Stimulated activated CD8-positive, alpha-beta memory T cell treated with anti-CD3 and anti-CD28 coated beads, Interleukin-4, amount 100 ng/mL, for 4 hours (primary cell): ENCODE measurements at places on chromosomes 5 and 9.

- no peak for DNase-seq
Observed at GRCh38 chr5:56433039-56433617, 200.0 kb upstream of the ANKRD55 start.

GRCh38 chr5:169435506-169436229, 134.7 kb upstream of the SLIT3 start:
- no peak for DNase-seq

DNA sequence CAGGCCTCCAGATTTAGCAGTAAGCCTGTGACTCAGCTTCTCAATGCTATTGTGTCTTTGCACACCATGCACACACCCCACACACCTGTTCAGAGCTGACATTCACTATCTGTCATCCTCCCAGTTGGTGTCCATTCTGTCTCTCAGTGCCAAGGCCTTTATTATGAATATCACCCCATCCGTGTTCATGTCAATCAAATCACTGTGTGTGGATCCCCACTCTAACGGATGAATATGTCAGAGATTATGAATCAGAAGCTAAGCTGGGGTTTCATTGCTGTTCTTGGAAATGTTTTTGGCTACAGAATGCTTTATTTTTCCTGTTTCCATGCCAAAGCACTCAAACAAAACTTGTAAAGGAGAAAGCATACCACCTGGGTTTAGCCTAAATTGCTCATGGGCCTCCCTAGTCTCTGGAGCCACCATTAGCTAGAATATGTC, 9.4 kb upstream of the MAMDC2 start:
- no peak for DNase-seq

DNA sequence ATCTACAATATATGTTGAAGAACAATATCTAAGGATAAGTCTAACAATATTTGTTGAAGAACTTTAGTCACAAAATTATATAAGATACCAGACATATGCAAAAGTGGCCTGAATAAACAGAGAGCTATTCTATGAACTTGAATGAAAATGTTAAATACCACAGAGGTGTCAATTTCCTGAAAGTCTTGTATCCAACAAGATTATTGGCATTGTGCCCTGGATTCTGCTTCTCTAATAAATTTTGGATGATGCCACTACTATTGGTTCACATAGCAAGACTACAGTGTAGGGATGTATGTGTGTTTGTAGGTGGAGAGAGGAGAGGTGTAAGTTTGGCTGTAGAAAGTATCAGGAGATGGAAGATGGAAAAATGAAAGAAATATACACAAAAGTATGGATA, 731.8 kb upstream of the RGMB start:
- DNase-seq, result no peak

GRCh38 chr5:96176022-96176421, 214.4 kb upstream of the ELL2 start:
- no peak for DNase-seq

- no peak for DNase-seq
Observed at GRCh38 chr5:124524552-124525232, 221.7 kb downstream of the ZNF608 start.

GRCh38 chr5:131524431-131524830, 110.6 kb downstream of the RAPGEF6 start:
- no peak for DNase-seq

DNA sequence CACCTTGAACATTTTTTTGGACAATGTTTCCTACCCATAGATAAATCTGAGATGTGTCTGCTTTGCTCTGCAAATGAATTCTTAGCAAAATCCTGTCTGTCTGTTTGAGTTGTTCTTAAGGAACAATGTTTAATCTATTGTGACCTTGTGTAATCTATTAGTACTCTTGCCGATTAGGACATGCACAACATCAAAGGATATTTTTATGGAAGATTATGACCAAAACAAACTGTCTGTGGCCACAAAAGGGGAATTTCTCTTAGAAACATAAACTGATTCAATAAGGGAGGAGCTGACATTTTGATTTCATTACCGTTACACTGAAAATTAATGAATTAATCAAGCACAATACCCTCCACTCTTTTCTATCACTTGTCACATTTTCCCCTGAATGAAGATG, 323.0 kb upstream of the PRR16 start:
- DNase-seq, result no peak

DNA sequence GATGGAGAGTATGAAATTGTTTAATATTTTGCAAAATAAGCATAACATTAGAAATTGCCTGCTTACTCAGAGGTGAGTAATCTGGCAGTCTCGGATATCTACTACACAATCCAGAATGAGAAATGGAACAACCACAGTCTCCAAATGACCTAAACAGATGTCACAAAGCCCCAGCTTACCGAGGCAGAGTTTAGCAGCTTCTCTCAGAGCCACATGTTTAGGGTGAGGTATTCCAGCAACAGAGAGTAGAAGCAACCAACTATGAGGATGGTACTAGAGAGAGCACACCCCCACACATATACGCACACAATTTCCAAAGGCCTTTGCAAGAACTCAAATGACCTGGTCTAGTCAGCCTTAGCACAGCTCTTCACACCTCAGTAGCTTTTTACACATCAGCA, 122.7 kb upstream of the LPAR1 start:
- DNase-seq, result no peak

DNA sequence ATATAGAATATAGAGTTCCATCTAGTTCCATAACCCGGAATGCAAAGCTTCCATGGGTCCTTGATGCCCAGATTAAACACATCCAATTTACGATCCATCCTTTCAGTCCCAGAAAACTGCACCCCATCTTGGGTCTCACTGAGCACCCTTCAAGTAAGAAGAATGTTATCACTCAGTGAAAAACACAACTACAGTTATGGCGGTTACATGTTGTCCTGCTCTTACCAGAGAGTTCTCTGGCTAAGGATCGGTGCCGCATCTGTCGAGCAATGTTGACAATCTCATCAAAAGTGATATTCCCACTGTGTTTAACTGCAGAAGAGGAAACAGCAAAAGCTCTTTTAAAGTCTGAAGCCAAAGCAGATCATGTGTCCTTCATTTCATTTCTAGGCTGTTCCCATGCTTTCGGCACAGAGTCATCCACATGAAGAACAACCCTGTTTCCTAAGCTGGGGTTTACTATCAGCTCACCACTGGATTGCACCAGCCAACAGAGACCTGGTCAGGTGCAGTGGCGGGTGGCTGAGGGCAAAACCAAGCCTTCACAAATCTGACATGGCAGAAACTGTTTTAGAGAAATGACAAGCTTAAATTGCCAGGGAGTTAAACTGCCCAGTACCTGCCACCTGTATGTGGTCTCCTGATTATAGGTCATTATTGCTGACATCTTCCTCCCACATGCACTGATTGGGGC, 2.9 kb downstream of the RPL12 start:
- no peak for DNase-seq

DNA sequence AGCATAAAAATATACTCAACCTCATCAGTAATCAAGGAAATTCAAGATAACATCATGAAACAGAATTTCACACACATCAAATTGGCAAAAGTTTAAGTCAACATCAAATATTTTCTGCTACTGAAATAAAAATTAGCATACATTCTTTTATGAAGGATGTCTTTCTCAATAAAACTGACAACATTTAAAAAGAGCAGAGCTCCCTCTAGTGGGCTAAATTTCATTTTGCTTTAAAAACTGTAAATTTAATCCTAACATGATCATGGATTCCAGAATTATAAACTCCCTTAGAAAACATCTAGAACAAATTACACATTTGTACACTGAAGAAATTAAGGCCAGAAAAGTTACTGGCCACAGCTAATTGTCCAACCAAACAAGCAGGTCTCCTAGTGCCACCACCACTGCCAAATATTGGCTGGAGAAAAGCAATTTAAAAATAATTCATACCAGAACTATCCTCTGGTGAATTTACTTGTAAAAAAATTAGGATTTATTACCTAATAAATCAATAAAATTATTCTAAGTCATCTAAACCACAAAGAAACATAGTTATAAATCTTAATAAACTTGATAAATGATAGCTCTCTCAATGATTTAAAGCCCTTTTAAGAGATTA, 31.2 kb downstream of the DEPDC1B start:
- no peak for DNase-seq

DNA sequence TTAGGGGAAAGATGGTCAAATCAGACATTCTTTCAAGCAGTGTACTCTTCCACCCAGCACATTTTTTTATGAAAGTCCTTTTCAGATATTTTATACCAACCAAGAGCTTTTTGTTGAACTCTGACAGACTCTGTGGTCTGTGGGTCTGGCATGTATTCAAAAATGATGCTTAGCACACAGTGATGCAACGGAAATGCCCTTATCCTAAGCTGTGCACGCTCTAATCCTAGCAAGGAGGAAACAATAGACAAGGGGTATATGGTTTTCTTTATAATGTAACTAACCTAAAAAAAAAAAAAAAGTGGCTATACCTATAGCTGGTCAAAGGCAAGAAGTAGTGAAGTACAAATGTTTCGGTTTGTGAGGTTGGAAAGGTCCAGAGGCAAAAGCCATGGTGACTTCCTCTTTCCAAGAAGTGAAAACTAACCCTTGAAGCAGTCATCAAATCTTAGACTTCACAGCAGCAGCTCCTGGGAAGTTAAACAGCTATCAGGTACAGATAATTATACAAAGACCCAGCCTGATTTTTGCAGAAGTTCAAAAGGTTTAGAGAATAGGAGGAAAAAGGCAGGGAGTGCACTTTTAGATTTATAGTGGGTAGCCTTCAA, 82.5 kb downstream of the SEMA6A start:
- no peak for DNase-seq

- no peak for DNase-seq
Observed at GRCh38 chr5:106489004-106489403, 1181.7 kb downstream of the EFNA5 start.

GRCh38 chr9:29062446-29062845, 1489.2 kb upstream of the C9orf72 start:
- DNase-seq, result no peak

GRCh38 chr9:7089406-7090193, 331.8 kb downstream of the KDM4C start:
- no peak for DNase-seq

GRCh38 chr9:110579034-110579861, at the start of gene SVEP1:
Gene SVEP1 (minus strand): TSS chr9:110579741. CDS start chr9:110579543, 198 bp downstream.
- DNase-seq, result no peak

- no peak for DNase-seq
Observed at GRCh38 chr5:178467205-178467567, 123.0 kb downstream of the COL23A1 start.

GRCh38 chr5:133627180-133627579, 14.8 kb upstream of the FSTL4 start:
- no peak for DNase-seq

DNA sequence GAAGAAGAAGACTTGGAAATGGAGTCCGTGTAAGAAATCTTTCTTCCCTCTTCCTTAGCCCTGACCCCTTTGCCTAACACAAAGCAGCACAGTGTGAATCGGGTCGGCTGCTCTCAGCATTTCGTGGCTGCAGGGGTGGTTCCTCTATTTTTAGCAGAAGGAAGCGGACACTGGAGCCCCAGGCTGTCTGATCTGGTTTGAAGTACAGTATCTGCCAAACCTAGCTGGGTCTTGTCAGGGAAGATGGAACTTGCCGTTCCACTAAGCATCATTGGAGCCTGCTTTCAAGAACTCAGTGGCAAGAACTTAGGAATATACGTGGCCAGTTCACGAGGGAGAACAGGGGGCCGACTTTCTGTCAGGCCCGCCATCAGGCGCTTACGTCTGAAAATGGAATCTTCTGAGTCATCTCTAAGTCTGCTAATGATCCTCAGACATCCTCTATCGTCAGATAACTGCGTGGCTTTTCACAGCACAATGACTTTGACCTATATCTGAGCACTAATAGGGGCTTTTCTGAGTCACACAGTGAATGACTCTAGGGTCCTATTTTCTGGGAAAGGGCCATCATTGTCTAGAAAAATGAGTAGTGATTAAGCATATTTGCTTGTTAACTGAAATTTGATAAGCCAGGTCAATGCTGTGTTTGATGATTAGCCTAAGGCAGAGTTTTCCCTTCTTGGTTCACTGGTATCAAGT, 43.3 kb upstream of the NCS1 start:
- DNase-seq, result peak; percentile 53
